ENCODE measurements at places on chromosomes 12 and 14.

- DNase-seq: no peak
Observed at GRCh38 chr12:100293017-100293416, 26.0 kb downstream of the SCYL2 start.

DNA sequence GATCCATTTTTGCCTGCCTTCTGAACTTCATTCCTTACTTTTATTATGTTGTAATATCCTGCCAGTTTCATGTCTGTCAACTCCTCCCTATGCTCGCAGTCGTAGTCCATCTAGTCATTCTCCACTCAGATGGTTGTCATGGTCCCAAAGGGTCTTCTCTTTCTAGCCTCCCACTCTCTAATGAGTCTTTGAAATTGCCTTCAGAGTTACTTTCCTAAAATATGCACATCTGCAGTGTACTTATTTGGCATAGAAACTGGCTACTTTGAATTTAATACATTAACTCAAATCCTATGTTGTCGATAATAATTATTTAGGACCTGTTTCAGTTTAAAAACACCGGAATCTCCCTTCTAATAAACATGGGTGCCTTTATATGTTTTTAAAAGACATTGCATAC, 101.0 kb downstream of the PDE3A start:
- no peak for DNase-seq

DNA sequence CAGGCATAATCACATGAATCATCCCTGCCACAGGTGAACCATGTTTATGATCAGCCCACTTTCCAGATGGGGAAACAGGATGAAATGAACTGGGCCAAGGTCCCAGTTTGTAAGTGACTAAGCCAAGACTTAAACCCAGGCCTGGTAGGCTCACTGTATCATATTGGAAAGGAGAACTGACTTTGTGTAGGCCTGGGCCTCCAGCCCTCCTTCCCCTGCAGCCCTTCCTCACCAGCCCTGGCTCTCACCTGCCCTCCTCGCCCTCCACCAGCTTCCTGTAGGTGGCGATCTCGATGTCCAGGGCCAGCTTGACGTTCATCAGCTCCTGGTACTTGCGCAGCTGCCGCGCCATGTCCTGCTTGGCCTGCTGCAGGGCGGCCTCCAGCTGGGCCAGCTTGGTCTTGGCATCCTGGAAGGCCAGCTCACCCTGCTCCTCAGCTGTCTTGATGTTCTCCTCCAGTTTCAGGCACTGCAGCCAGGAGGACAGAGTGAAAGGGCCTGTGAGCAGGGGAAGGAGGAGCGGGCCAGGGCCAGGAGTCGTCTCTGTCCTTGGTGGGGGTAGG, 19.8 kb downstream of the KRT80 start:
- DNase-seq: no peak

DNA sequence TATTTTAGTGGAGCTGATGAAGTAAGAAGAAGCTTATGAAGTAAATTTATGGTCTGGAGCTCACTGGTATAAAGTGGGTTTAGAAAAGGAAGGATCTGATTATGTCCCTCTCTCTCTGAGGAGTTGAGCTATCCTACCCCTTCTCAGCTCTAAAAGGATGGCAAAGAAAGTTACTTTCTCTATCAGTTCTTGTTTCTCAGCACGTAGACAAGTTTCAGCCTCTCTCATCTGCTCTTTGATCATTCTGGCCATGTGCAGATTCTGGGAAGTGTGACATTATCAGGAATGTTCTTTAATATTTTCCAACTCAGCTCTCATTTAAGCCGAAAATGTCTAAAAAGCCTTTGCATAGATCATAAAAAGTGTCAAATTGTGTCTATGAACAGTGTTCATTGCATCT, 5.8 kb upstream of the EGLN3 start:
- no peak for DNase-seq

GRCh38 chr14:63431466-63431865, 111.7 kb downstream of the PPP2R5E start:
- no peak for DNase-seq

DNA sequence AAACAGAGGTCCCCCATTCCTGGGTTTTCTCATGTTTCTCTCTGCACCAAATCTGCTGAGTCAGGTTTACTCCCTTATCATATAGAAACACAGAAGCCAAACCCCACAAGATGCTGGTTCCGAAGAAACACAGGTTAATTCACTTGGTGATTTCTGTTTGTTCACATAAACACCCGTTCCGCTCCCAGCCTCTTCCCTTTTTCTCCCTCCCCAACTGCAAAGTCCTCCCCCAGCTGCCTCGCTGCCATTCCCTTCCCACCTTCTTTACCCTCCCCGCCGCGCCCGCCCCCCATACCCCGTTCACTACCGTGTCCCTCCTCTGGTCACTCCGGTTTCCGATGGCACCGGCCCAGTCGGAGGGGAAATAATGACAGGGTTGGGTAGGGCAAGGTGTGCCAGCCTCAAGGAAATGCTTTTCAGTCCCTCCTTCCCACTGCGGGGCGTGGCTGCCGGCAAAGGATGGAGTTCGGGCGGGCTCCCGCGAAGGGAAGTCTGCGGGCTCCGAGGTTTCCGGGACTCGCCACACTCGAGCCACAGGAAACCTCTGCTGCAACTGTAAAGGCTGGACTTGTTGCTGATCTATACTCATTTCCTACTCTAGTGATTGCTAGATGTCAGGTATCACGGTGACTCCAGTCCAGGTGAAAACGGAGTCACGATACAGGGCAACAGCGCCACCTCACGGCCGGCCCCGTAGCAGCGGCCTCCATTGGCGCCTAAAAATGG, at the start of gene STYK1:
TSS of gene STYK1 (minus strand) at position 394 of the 726 bp plus-strand sequence. CDS start 39,434 bp downstream, outside the sequence.
- peak; percentile 48 for DNase-seq

DNA sequence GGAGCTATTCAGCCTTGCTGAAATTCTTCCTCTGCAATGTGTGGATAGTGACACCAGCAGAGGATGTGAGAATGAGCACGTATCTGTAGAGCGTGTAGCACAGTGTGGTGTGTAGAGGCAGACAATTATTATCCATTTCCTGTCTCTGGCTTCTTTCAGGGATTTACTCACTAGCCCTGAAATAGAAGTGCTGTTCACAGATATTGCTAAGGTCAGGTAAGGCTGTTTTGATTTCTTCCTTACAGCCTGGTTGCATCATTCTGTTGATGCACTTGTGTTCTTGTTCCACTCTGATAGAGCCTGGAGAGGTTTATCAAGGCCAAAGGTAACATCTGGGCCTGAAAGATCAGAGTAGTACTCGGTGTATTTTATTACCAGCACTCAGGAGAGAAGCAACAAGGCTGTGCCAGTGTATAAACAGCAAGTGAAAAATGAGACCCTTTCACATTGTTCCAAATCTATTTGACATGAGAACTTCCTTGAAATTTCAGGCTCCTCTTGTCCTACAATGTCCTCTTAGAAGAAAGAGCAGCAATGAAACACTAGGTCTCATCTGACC, 16.7 kb downstream of the ARG2 start:
- no peak for DNase-seq

- no peak for DNase-seq
Observed at GRCh38 chr12:76556368-76556767, 3.2 kb downstream of the OSBPL8 start.

DNA sequence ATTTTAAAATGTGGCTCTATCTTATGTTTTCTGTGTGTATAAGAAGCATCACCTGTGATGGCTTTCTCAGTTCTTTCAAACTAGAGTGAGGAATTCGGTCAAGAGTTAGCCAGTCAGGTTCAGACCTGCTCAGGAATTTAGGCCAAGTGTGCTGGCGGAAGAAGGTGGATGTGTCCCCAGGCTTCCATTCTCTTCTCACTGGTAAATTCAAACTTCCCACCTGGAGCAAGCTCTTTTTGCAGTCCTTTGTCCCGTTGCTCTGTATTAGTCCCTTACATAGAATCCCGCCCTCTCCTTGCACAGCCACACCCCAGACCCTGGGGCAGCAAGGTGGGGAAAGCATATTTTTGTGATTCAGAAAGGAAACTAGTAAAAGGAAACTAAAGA, 124.7 kb upstream of the PWP1 start:
- no peak for DNase-seq

- DNase-seq: no peak
Observed at GRCh38 chr12:90773491-90773890, 181.5 kb downstream of the CCER1 start.

- DNase-seq: no peak
Observed at GRCh38 chr12:107547389-107547788, 138.2 kb upstream of the PWP1 start.

GRCh38 chr14:105160776-105161175, 7.8 kb downstream of the JAG2 start:
- no peak for DNase-seq

DNA sequence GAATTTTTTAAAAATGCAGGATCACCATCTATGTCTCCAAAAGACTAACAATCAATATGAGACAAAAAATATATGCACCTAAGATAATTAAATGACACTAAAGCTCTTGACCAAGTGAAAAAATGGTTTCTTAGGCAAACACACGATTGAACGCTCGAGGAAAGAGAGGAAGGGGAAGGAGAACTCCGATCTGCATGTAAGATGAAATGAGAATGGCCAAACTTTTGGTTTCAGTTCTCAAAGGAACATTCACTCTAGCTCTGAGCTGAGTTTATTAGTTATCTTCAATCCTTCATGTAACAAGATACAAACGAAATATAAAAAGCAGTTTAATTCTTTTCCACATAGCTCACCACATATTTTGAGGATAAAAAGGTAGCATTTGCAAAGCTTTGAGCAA, 2.8 kb downstream of the DYRK4 start:
- no peak for DNase-seq

DNA sequence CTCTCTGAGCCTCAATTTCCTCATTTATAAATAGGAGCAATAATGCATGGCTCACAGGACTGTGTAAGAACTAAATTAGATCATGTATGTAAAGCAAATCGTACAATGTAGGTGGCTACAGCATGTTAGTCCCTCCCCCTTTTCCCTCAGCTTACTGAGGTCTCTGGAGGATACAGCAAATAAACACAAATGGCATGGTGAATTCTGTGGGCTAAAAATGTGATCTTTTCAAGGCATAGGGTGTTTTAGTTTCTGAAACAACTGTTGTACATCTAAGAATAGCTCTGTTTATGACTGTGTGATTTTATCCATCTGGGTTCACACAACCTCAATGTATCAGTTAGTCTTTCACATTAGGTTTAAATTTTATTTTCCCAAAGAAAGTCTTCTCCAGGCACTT, 121.2 kb upstream of the PLEKHG7 start:
- DNase-seq: no peak

- no peak for DNase-seq
Observed at GRCh38 chr12:132360906-132361777, 31.8 kb upstream of the GALNT9 start.

- DNase-seq: no peak
Observed at GRCh38 chr12:89059721-89060541, 292.4 kb downstream of the DUSP6 start.

- DNase-seq: peak; percentile 17
Observed at GRCh38 chr12:99043319-99043914, 398.3 kb downstream of the APAF1 start.
